ENCODE measurements at places on chromosomes 4 and X.

DNA sequence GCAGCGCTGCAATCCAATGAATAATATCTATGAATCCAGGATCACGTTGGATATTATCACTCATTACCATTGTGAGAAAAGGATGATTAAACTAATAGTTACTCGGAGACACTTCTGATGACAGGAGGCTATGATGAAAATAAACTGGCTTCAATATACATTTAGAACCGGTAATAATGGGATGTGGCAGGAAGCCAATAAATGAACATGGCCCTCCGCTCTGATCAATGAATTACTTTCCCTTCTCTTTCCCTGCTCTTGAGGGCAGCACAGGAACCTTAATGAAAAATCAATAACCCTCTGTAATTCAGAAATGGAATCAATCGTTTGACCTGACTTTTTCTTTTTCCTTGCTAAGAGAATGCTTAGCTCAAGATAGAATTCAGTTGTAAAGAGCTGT, 103.9 kb upstream of the PAQR3 start:
- DNase-seq: no peak

DNA sequence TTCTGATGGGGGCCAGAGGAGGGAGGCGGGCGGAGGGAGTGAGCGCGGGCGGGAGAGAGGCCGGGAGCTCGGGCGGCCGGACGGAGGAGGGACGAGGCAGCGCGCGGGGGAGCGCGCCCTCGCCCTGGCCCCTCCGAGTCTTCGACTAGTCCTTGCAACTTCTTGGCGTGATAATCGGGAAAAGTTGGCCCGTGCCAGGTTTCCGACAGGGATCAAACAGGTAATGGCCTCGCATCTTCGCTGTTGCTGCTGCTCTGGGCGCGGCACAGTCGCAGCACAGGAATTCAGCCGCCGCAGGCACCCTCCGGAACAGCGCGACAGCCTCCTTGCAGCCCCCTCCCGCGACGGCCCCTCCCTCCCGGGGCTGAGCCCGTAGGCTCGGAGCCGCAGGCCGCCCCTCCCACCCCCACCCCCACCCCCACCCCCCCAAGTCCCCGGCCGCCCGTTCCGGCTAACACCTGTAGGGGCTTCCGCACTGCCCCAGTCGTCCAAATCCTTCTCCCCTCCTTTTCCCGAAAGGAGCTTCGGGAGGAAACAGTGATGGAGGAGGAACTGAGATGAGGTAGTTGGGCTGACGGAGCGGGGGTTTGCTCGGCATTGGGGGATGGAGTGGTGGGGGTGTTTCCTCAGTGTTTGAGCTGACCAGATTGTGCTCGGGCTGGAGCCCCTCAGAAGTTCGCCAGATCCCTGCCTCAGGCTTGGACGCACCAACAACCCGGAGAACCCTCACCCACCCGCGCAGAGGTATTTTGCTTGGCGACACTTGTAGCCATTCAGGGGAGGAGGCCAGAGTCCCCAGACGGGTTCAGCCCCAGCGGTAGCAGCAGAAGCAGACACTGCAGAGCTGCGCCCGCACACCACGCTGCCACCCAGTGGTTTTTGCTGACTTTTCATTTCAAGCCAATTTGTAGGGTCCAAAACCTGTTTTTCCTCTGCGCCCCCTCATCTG, at the start of gene FGF13:
Gene FGF13 (minus strand): TSS at position 319 of the 949 bp plus-strand sequence. CDS start 714 bp downstream, outside the sequence.
- DNase-seq: no peak

DNA sequence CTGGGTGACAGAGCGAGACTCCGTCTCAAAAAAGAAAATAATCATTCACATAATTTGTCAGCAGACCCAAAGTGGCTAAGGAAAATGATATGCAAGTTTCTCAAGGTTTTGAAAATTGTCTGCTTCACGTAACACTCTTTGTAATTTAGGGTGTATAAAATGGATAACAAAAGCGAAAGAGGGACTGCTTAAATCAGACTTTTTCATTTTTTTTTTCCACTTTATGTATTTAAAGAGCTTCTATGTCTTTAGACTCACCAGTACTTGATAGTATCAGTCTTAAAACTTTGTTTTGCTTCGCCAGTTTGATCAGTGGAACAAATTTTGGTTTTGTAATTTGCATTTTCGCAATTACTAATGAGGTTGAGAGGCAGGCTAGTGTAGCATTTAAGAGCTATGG, 34.6 kb downstream of the USP9X start:
- DNase-seq: no peak

DNA sequence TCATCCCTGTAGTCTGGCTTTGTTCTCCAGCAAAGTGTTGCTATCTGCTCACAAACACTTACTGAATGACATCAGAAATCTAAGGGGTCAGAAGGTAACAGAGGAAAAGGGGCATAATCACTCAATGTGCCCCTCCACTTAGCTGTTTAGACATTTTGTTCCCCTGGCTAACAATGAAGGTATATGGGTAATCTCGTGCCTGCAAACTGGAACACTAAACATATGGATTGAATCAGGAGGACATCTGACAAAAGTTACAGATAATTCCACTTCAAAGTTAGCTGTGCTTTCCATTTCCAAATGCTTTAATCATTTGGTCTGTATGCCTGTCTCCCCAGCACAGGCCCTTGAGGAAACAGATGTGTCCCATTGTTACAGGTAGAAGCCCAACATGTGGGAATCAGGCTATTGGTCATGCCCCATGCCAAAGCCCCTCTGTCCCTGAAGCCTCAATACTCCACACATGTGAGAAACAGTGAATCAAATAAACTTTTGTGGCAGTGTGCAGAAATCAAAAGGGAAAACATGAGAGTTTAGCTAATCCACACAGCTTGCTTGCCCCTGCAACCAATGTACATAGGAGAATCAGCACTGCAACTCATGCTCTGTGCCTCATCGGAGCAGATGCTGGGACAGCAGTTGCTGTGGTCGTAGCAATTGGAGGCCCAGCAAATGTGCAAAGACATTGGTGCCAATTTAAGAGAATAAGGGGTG, 111.7 kb downstream of the RNF150 start:
- DNase-seq: no peak

DNA sequence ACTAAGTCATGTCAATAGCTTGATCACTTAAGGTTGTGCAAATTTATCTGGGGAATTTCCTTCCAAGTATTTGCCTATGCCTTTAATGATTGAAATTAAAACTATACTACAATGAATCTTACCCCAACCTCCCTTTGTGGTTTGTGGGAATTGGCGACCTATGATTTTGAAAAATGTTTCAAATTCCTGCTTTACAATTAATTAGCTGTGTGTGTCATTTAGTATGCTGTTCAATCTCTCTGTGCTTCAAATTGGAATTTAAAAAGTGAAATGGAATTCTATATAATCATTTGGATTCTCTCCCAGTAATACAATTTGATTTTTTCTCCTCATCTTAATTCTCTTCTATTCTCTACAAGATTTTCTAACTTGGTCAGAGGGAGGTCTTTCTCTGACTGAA, 2319.5 kb downstream of the ARAP2 start:
- no peak for DNase-seq

DNA sequence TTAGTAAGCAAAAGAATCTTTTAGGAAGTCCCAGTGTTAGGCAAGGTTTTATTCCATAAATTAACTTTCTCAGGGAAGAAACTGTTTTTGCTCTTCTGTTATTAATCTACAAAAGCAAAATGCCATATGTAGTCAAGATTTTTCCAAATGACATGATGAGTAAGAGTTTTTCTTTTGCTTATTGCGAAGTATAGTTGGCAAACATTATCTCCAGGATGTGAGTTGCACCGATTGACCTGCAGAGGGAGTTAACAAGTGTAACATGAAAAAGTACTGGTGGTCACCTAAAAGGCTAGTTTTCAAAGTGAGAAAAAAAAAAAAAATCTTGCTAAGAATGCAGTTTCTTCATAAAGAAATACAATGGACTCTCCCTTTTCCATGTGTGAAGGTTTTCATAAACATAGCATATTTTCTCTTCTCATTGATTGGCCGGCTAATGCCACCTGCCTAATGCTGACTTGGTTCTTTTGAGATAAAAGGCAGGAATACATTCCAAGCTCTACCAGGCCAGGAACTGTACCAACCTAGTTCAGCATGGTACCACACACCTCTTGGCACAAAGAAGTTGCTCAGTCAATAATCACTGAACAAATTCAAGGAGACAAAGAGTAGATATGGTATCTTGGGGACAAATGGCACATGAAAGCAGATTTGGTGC, 100.2 kb downstream of the LNX1 start:
- no peak for DNase-seq

- DNase-seq: no peak
Measured at GRCh38 chr4:166092797-166093290, 219.8 kb downstream of the TLL1 start.

DNA sequence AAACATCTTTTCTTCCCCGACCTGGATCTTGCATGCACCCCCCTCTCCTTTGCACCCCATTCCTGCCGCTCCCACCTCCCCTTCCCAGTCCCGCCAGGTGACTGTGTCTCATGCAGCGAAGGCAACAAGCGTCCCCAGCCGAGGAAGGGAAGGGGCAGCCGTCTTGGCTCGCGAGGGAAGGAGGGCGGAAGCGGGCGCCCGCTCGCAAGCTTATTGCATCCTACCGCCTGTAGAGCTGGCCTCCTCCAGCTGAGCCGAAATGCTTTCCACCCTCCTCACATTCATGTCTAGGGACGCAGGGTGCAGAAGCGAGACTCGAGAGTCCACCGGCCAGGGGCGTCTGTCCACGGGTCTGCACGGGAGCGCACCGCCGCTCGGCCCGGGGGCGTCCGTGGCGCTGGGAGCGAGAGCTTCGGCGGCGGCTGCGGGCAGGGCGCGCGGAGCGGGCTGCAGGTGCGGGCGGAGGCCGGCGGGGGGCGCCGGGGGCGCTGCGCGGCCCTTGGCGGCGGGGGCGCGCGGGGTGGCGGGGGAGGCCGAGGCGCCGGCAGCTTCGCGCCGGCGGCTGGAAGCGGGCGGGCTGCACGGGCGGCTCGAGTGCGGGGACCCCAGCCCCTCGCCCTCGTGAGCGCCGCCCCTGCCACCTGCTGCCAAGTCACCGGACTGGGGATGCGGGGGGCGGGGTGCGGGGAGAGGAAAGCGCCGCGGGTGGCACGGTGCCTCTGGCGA, at the start of gene KCNIP4:
Gene KCNIP4 (minus strand): TSS at position 426 of the 726 bp plus-strand sequence.
- no peak for DNase-seq
